ENCODE measurements at places on chromosomes 12 and 14.

GRCh38 chr14:46672128-46672527 lies 20.5 kb upstream of the RPL10L start:
- no peak for DNase-seq

GRCh38 chr12:73629893-73630831 lies 907.5 kb upstream of the ATXN7L3B start:
- DNase-seq, result no peak

DNA sequence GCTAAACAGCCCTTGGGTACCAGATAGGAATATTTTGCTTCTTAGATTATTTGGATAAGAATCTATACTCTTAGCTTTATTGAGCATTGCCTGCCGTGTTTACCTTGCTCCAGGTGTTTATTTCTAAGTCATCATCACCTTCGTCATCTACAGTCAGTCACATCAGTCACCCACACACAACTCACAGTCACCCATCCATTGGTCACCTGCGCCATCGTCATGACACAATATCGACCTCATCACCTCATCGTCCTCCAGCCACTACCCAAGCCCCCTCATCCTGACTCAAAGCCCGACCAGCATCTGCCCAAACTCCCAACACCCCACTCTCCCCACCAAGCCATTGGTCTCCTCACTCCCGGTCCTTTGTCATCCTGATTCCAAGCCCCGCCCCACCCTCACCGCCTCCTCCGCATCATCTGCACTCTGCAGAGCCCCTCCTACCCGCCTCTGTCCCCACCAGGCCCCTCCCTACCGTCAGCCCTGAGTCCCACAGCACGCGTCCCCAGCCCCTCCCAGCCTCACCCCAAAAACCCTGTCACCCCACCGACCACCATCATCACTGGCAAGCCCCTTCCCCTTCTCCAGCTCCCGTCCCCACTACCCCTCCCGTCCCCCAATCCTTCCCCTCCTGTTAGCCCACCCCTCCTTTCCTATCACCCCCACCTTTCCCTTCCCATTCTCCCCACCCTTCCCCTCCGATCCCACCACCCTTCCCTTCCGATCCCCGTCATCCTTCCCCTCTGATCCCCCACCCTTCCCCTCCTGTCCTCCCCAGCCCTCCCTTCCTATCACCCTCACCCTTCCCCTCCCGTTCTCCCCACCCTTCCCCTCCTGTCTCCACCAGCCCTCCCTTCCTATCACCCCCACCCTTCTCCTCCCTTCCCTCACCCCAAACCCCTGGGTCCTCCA lies 9.8 kb downstream of the DLK1 start:
- DNase-seq, result no peak

DNA sequence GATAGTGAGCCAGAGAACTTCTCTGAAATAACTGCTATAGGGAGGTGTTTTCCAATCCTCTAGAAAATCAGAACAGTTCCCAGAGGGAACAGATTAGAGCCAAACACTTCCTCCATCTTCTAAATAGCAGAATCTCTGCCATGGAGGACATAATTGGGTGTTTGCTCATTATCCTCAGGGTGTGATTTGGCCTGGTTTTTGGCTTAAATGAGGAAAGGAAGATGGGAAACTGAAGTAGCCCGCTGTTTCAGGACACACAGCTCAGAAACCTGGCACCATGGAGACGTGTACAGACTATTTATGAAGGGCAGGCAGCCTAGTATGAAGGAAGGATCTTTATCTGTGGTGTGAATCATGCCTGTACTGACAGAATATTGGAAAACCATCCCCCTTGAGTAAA lies 231.7 kb upstream of the PRKD1 start:
- DNase-seq, result peak; percentile 18

GRCh38 chr14:27916326-27916725 lies 850.3 kb upstream of the FOXG1 start:
- DNase-seq, result no peak

GRCh38 chr12:54412786-54413185 lies 6.3 kb downstream of the ITGA5 start:
- no peak for DNase-seq

- no peak for DNase-seq
These were observed 201.2 kb downstream of the SEC23A start for GRCh38 chr14:38901791-38902190.

GRCh38 chr12:94187361-94187760 lies 39.0 kb downstream of the PLXNC1 start:
- DNase-seq, result no peak

DNA sequence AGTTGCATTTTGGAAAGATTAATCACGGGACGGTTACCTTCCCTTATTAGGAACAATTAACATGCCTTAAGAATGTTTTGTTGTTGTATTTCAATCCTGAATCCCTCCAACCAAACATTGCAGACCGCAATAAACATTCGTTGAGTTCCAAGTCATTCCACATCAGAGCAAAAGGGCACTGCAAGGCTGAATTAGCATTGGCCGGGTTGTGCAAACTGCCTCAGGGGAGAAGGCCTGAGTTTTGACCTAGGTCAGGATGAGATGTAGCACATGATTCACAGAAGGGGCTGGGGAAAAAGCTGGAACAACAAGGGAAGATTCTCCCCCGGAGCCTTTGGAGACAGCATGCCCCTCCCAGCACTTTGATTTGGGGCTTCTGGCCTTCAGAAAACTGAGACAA lies 82.1 kb upstream of the BDKRB2 start:
- no peak for DNase-seq

DNA sequence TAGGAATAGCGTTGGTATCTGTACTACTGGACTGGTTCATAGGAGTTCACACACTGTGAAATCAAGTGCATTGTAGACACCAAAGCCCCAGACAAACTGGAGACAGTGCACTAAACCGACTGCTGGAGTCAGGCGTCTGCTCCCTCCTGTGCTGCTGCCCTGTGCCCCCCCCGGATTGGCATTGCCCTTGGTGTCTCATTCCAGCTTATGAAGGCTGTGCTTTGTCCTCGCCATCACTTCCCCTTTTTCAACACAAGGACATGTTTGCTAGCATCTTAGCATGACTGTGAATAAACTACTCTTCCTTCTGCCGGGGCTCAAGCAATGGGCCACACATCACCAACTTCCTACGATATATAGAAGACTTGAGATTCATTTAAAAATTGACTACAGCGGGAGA lies 84.0 kb downstream of the TMCC3 start:
- no peak for DNase-seq

GRCh38 chr14:59352961-59353360 lies 112.2 kb downstream of the GPR135 start:
- no peak for DNase-seq

GRCh38 chr12:91387461-91388134 lies 205.0 kb upstream of the DCN start:
- no peak for DNase-seq

GRCh38 chr12:93390549-93391297 lies 13.0 kb downstream of the NUDT4 start:
- DNase-seq, result no peak

DNA sequence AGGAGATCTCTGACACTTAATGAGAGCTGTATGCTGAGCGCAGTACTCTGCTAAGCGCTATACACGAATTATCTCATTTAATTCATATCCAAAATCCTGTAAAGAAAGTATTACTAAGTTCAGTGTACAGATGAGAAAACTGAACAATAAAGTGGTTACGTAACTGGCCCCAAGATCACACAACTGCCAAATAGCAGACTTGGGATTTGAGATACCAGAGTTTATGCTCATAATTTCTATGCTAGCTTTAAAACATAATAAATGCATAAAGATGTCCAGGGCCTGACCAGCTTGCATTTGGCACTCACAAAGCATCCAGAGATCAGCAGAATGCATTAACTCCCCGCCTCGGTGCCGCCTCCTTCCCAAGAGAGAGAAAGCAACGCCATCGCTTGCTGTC lies 83.2 kb upstream of the PWP1 start:
- DNase-seq, result no peak

GRCh38 chr12:98490501-98491453 lies 24.6 kb upstream of the TMPO start:
- DNase-seq, result peak; percentile 81
